WTC11 (cell line): ENCODE measurements at places on chromosomes 6 and 20. TPM values are rescaled to one million over a fixed set of nuclear protein-coding genes. Genes with fewer than 3 reads are reported as not detected.

DNA sequence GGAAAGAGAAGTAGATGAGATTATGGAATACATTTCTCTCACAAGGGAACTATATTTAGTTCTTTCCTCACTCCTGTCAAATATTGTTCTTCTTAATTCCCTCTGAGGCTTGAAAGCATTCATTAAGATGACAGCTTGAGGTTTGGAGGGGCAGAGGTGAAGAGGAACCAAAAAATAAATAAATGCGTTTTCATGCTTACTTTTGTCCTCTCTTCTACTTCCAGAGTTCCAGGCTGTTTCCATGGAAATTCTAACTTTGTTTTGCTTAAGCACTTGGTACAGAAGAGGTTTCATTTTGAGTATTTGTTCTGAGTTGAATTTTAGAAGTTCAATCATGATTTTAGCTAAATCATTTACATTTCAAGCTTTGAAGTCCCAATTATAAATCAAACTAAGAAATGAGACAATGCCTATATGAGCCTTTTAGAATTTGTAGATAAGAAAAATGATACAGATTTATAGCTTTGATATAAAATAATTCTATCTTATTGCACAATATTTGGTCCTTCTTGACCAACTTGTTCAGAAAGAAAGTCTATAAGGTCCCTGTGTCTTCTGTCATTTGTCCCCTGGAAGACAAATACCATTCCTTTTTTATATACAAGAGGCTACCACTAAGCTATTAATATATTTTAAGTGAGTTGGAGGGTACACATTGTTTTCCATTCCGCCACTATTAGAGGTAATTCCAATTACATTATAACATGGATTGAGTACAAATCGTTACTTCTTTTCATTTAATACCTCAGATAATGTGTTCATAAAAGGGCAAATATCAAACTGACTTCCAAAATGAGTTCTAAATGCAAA, 16.3 kb downstream of the RBM24 start:
- no peak for DNase-seq

DNA sequence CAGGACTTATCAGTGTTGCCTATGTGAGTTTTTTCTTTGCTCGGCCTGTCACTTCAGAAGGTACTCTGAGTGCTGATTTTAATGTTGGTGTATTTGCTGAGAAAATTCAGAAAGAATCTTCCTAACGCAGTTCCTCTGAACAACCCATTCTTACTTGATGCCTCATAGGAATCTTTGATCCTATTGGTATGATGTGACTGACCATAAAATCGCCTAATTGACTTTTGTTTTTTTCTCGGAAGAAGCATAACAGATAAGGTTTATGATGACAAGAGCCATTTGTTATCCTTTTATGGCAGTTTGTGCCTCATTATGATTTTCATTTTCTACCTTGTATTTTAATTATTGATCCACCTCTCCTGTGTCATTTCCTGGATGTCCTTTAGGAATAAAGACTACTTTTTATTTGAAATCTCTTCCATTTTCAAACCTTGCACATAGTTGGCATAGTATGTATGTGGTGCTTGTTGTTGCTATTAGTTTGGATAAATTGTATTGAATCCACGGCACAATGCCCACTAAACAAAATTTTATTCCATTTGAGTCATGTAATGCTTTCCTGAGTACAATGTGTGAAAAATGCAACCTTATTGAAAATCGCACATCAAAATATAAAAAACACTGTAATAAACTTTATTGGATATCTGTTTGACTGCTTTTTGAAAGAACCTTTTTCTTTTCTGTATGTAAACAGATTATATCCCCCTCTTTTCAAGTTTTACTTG, 37.3 kb downstream of the LRRC1 start:
- DNase-seq: no peak

GRCh38 chr6:121522265-121522664, 86.8 kb downstream of the GJA1 start:
- no peak for DNase-seq

FNDC1 gene
- 0.23 to 0.44 TPM (median 0.34 TPM) in 3 replicates for total RNA-seq
